Gastroesophageal sphincter (tissue), 4 donors: ENCODE measurements at places on chromosomes 1 and 21.

DNA sequence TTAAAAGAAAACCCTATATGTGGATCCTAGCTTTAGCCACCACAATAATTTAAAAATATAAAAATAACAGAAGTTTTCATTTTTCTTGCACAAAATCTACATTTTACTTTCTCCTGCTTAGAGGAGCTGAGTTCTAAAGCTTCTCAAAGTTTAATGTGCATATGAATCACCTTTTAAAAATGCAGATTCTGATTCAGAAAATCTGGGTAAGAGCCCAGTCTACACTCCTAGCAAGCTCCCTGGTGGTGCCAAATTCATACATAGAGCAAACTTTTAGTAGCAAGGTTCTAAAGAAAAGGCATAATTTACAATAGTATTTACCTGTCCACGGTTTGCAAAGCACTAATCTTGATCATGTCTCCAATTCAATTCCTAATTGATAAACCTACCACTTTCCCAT is 19.3 kb downstream of the RSBN1 start:
- no peak overlapping the region for H3K4me3 ChIP-seq
- no peak overlapping the region for H3K27ac ChIP-seq
- no peak for ATAC-seq
- H3K27me3 ChIP-seq: no peaks in the 10 kb centered on the region
- no peaks in the 10 kb centered on the region for H3K4me1 ChIP-seq
- H3K36me3 ChIP-seq: no peaks in the 10 kb centered on the region

DNA sequence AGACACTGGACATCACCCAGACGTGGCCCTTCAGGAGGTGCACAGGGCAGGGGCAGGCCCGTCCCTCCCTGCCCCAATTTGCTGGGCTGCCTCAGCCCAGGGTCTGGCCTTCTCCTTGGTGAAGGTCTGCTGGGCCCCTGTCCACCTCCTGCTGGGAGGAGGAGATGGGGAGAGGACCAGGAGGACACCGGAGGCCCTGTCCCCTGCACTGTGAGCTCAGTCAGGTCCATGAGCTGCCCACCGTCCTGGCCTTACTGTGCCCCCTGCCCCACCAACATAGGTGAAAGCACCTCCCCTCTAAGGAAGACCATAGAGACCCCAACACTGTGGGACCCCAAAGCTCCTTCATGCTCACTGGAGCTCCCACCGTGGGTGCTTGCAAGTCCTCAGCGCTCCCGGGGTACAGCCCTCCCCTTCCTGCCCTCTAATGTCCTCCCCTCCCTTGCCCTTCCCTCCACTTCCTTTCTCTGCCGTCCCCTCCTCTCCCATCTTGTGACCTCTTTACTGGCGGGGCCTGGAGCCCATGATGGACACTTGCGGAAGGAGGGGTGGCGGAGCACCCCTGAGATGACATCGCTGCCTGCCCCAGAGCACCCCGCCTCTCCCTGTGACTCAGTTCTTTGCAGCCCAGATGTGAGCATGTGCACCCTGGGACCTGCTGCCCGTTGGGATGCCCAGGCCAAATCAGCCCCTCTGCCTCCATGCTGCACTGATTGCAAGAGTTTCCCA is 4.6 kb downstream of the LRRC3 start:
- no peak overlapping the region for H3K4me3 ChIP-seq
- no peak for ATAC-seq
- H3K36me3 ChIP-seq: no peaks in the 10 kb centered on the region
- H3K27me3 ChIP-seq: no peaks in the 10 kb centered on the region

GRCh38 chr1:21365036-21365435 is 74.8 kb upstream of the ECE1 start:
- no peaks in the 10 kb centered on the region for H3K36me3 ChIP-seq
- H3K4me1 ChIP-seq: no peaks in the 10 kb centered on the region
- no peak overlapping the region for H3K27ac ChIP-seq
- H3K27me3 ChIP-seq: no peaks in the 10 kb centered on the region
- H3K4me3 ChIP-seq: no peak overlapping the region

DNA sequence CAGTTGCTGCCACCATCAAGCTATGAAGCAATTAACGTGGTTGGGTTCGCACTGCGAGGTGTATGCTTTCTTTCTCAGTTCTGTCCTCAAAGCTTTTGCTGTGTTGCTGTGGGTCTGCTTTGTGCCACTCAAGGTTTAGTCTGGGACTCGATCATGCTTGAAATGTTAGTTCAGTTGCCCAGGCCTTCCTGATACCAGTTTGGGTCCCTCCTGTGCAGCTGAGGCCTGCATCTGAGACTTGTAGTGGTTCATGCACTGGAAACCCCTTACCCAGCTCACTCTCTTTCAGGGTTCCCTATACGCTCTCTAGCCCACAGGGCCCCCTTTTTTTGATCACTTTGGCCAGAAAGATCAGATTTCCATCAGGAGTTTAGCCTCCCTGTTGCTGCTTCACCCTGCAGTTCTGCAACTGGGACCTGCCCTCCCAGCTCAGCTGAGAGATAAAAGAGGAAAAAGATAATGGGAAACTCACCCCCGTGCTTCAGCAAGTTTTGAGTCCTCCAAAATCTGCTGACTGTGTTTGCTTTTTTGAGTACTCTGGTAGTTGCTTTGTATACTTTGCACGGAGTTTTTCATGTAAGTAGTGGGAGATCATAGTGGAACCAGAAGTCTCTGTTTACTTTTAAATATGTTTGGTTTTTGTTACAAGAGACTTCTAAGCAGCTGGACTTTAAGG is 317.0 kb downstream of the HHAT start:
- no peak overlapping the region for H3K4me3 ChIP-seq
- H3K36me3 ChIP-seq: no peaks in the 10 kb centered on the region
- no peaks in the 10 kb centered on the region for H3K27me3 ChIP-seq
- ATAC-seq: no peak
